Daoy (cell line): ENCODE measurements at places on chromosomes 13 and 19.
A peak's percentile ranks its signal among the peaks of the same experiment; 100 is the strongest.

DNA sequence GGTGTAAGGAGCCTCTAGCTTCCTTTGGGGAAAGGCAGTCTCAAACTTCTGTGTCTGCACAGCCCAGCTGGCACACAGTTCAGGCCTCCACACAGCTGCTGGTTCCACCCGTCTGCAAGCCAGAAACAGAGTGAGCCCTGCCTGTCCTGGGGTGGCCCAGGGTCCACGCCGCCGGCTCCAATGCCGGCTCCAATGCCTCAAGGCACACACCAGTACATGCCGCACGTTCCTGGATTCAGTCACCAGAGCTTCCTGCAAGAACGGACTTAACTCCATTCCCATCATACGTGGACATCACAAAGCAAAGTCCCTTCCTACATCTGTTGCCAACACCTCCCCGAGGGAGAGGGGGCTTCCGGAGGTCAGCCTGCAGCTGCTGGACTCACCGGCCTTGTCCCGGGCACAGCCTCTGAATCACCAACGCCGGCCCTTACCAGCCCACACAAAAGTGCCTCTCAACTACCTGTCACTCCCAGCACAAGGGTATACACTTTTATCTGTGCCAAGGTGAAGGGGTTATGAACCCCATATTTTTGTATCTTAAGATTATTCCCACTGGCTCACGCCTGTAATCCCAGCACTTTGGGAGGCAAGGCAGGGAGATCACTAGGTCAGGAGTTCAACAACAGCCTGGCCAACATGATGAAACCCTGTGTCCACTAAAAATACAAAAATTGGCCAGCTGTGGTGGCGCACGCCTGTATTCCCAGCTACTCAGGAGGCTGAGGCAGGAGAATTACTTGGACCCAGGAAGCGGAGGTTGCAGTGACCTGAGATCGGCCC, 8.5 kb downstream of the SH3GL1 start:
- DNase-seq: no peak

- no peak for DNase-seq
These were observed 2.0 kb downstream of the LHB start for GRCh38 chr19:49014870-49015255.

GRCh38 chr13:93745884-93746283, 519.3 kb downstream of the GPC6 start:
- no peak for DNase-seq

GRCh38 chr19:41886761-41887710, 4.1 kb downstream of the ARHGEF1 start:
- no peak for DNase-seq

DNA sequence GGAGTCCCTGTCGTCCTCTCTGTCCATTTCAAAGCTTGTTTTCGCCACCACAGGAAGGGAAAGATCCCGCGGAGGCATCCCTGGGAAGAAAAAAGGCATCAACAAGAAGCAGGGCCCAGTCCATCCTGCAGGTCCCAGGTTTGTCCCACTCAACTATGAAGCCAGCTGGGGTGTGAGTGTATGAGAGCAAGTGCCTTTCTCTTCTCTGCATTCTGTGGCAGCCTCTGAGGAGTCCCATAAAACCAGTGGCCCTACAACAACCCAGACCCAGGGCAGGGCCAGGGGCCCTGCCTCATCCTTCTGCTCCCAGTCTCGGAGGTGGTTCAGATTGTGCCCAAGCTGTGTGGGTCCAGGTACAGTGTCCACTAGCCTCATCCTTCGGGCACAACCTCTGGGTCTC, 18.9 kb downstream of the PEG3 start:
- no peak for DNase-seq

DNA sequence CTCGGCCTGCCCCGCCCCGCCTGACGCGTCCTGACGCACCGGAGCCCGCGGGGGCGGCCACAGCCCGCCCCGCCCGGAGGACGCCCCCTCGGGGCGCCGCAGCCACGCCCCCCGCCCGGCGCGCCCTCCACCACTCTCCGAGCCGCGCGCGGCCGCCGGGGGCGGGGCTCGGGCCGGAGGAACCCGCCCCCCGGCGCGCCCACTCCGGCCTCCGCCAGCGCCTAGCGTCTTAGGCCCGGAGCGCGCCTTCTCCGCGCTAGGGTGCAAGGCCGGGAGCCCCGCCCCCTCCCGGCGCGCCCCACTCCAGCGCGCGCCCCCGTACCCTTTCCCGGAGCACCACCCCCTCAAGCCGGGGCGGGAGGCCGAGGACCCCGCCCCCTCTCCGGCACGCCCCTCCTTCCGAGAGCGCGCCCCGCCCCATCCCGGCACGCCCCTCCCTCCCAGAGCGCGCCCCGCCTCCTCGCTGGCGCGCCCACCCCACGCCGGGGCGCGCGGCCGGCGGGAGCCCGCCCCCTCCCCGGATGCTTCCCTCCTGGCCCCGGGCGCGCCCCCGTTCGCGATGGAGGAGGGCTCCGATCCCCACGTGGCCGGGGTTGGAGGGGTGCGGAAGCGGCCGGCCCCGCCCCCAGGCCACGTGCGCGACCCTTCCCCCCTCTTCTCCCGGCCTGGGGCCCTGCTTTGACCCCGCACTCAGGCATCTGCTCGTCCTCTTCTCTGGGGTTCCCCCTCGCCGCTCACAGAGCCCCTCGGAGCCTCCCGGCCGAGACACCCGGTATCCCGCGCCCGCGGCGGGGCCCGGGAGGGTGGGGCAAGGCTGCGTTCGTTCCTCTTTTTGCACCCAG, 480 bp upstream of the KLF16 start:
- peak; percentile 98 for DNase-seq

DNA sequence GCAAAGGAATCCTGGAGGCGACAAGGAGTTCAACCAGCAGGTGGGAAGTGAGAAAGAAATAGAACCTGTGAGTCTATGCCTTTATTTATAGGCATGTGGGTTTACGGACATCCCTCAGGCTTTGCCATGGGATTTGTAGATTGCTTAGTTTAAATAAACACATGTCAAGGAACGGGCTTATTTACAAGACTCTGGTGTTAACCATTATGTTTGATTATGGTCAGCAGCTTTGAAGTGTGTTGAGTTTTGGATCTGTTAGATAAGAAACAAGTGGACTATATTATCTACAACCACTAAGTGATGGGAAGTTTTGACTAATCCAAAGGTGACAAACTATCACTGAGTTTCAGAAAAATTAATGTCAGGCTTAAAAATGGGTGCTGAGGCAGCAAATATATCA, 143.2 kb downstream of the SLITRK5 start:
- DNase-seq: no peak

- no peak for DNase-seq
These were observed 1328.8 kb downstream of the OLFM4 start for GRCh38 chr13:54357284-54357933.

DNA sequence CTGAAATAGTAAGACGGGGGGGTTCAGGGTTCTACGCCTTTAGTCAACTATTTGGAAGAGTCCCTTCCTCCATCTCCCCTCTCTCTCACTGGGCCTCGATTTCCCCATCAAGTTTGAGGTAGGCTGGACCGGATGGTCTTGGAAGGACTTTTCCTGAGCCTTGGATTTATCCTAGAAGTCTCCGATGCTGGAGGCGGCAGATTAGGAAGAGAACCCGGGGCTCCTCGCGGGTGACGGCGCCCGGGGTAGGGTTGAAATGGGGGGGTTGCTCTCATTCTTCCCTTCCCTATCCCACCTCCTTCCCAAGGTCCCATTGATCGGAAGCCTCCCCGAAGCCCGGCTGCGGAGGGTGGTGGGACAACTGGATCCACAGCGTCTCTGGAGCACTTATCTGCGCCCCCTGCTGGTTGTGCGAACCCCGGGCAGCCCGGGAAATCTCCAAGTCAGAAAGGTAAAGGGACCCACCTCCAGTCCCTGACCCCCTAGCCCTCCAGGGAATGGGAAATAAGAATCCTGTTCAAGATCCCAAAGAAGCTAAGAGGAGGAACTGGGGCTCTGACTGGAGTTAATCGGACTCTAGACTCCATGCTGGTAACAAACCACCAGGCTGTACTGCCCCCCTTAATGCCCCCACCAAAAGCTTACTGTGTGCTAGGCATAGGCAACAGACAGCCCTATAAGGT, 781 bp downstream of the QPCTL start:
- DNase-seq: peak; percentile 76

DNA sequence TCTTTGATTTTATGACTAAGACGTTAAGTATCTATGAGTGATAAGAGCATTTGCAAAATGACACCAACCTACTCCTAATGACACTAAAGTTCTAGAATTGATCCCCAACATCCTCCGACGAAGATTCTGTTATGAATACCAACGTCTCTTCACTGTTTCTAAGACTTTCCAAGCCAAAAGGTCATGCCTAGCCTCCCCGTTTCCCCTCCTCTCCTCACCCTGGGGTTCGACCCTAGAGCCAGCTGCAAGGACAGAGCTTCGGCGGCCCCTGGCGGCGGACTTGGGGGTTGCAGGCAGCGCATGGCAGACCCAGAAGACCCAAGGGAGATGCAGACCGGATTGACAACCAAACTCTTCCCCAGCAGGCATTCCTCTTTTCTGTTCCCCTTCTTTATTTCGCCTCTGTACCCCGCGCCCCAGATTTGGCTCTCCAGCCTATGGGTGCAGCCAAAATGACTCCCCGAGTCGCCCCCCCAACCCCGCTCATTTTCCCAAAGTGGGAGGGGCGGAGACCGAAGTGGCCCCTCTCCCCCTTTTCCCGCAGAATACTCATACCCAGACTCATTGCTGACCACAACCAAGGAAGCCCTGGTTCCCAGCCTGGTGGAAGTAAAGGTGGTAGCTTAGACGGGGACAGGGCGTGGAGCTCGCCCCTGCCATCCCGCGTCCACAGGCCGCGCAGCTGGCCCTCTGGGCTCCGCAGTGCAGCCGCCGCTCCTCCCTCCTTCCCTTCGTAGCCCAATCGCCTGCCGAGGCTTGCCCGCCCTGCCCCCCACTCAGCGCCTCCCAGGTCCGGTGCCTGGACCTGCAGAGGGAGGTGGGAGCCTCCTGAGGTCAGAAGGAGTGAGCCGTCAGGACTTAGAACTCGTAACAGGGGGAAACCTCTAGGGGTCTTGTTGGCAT, 4.1 kb upstream of the EML2 start:
- DNase-seq: peak; percentile 91

- DNase-seq: peak; percentile 40
These were observed 44.9 kb upstream of the USPL1 start for GRCh38 chr13:30572859-30573275.

DNA sequence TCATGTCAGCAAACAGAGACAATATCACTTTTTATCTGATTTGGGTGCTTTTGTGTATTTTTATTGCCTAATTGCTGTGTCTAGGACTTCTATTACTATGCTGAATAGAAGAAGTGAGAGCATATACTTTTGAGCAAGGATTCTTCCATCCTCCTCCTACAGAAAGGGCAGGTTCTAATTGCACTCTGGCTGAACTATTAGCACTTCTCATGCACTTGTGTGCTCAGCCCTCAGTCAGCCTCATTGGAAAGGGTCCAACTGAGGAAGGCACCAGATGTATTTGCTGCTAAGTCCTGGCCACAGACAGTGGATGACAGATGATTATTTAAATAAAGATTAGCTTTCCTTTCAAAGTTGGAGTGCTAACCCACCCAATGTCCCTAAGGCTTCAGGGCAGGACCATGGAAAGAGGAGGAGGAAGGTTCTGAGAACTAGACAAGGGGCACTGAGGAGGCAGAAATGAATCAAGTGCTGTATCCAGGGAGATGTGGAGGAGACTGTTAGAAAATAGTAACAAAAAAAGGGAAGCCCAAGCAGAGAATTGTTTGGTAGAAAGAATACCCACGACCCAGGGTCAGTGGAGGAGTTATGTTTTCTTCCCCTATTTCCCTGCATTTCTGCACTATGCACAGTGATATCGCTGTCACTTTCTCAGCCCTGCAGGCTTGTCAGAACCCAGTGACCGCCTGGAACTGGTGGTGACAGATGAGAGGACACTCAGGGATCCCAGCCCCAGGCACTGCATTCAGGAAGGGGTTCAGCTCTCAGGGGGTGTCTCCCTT, 8.0 kb downstream of the LILRB4 start:
- no peak for DNase-seq

GRCh38 chr19:982567-983170, 1.5 kb upstream of the WDR18 start:
- DNase-seq: peak; percentile 84

GRCh38 chr13:59835569-59835968, 328.2 kb downstream of the DIAPH3 start:
- DNase-seq: no peak

DNA sequence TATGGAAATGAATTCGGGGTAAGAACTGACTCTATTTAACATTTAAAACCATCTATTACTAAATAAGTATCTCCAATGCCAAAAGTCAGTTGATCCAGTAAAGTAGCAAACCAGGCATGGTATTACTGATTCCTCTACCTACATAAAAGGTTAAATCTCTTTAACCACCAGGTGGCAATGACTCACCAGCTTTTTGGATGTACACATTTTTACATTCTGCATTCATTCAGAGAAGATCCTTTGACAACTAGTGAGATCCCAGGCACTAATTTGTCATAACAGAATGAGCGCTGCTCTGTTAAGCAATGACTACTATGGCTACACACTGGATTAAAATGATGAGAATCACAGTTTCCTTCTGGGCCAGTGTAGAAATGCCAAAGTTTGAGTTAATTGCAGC, 329.8 kb upstream of the GPC6 start:
- no peak for DNase-seq

DNA sequence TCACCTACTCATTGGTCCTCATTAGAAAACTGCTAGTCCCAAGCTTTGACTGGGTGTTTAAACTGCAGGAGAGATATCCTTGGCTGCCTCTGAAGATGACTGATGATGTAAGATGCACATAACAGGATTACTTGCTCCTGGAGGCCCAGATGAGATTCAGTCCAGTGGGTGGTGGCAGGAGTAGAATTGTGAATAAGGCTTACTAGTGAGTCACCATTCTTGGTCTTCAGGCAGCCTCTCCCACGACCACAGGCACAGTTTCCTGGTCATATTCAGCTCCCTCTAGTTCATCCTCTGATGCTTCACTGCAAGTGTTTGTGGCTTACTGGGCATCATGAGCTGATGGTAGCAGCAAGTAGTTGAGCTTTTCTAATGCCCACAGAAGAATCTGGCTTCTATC, 12.1 kb downstream of the SERTM1 start:
- peak; percentile 32 for DNase-seq

DNA sequence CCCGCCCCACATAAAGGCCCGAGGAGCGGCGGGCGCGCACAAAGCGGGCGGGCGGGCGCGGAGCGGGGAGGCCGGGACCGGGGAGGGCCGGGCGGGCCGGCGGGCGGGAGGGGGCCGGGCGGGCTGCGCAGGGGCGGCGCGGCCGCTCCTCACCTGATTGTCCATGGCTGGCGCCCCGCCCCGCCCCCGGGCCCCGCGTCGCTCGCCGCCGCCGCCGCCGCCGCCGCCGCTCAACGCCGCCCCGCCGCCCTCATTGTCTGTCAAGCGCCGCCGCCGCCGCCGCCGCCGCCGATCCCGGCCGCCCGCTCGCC, 200 bp downstream of the MLLT1 start:
- no peak for DNase-seq

DNA sequence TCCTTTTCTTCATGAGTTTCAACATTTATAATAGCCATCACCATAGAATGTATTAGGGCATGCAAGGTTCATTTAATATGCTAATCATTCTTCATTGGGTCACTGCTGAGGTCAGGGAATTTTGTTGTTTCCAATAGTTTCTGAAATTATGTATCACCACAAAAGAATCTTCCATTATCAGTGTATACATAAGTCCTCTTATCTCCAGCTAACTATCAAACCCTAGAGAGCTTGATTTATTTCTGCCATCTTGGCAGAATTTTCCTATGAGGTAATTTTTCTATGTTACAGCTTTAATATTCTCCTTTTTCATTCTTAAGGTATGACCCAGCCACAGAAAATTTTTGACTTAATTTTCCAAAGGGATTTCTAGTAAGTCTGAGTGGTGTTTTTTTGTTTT, 415.0 kb upstream of the SLITRK1 start:
- no peak for DNase-seq
